ENCODE measurements at places on chromosomes 3 and 15.
A peak's percentile ranks its signal among the peaks of the same experiment; 100 is the strongest.

- DNase-seq = peak; percentile 60
These were observed 126.8 kb upstream of the ABHD17C start for GRCh38 chr15:80568298-80568697.

GRCh38 chr3:73781541-73781940 is 156.8 kb upstream of the PDZRN3 start:
- DNase-seq = no peak

- no peak for DNase-seq
These were observed 80.6 kb downstream of the RAD18 start for GRCh38 chr3:8882642-8883041.

GRCh38 chr15:79930516-79930915 is 33.7 kb upstream of the MTHFS start:
- DNase-seq = no peak

DNA sequence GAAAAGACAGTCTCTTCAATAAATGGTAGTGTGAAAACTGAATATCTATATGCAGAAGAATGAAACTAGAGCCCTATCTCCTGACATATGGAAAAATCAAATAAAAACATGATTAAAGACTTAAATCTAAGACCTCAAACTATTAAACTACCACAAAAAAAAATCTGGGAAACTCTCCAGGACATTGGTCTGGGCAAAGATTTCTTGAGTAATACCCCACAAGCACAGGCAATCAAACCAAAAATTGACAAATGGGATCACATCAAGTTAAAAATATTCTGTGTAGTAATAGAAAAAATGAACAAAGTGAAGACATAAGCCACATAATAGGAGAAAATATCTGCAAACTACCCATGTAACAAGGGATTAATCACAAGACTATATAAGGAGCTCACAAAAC is 286.4 kb downstream of the TBC1D5 start:
- DNase-seq = no peak

- DNase-seq = no peak
These were observed 18.8 kb downstream of the ATG7 start for GRCh38 chr3:11290743-11291680.

DNA sequence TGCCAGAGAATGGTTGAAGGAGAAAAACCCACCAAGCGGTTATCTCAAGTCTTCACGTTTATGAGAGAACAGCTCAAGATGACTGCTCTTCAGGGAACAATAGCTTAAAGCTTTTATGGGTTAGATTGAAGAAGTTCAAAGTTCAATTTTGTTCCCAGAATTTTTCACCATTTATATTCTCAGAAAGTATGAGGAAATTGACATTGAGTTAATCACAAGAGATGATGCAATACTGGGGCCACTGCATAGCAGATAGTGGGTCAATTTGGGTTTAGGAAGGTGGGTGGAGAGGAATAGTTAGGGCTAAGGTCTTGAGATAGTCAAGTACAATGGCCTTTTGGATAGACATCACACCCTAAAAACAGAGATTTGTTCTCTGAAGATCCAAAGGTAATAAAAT is 539.3 kb downstream of the SQOR start:
- no peak for DNase-seq

- no peak for DNase-seq
These were observed 278.4 kb downstream of the OCA2 start for GRCh38 chr15:27820722-27821121.

GRCh38 chr3:41106691-41107090 is 92.6 kb upstream of the CTNNB1 start:
- DNase-seq = no peak

- no peak for DNase-seq
These were observed 73.1 kb upstream of the TSPAN3 start for GRCh38 chr15:77144026-77144425.

- no peak for DNase-seq
These were observed 22.7 kb upstream of the IGF2BP2 start for GRCh38 chr3:185847506-185847905.

- no peak for DNase-seq
These were observed 44.5 kb upstream of the CCDC80 start for GRCh38 chr3:112685420-112685819.

DNA sequence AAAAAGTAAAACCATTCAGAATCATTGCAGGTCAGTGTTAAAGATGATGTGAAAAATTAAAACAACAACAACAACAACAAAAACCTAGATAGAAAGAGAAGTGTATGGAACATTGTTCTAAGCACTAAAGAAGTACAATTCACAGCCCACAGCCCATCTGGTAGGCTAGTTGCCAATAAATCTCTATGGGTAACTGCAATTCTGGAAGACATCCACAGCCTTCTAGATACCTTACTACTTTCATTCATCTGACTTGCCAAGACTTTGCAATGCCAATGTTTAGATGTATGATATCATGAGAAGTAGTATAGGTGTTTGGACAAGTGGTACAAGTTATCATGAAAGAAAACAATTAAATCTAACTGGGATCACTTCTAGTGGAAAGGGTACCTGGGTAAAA is 198.6 kb downstream of the VGLL3 start:
- DNase-seq = no peak

DNA sequence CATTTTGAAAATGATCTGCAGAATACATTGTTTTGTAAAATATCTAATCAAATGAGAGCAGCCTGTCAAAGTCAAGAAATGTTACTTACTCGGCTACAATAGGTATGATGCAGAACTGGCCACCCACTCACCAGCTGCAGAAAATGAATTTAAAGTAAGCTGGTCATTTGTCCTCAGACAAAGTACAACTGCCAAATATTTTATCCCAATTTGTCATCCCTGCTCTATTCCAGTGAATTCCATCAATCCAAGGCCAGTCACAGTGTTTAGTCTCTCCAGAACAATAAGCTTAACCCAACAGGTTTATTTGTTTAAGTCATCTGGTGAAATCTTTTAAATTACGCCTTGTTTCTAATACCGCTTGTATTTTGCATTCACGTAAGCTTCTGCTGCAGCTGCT is 46.6 kb upstream of the TCF12 start:
- no peak for DNase-seq

GRCh38 chr3:127405791-127406190 is 117.9 kb upstream of the PRR20G start:
- DNase-seq = peak; percentile 65

- DNase-seq = no peak
These were observed 298.3 kb upstream of the NR2E3 start for GRCh38 chr15:71511796-71512681.

DNA sequence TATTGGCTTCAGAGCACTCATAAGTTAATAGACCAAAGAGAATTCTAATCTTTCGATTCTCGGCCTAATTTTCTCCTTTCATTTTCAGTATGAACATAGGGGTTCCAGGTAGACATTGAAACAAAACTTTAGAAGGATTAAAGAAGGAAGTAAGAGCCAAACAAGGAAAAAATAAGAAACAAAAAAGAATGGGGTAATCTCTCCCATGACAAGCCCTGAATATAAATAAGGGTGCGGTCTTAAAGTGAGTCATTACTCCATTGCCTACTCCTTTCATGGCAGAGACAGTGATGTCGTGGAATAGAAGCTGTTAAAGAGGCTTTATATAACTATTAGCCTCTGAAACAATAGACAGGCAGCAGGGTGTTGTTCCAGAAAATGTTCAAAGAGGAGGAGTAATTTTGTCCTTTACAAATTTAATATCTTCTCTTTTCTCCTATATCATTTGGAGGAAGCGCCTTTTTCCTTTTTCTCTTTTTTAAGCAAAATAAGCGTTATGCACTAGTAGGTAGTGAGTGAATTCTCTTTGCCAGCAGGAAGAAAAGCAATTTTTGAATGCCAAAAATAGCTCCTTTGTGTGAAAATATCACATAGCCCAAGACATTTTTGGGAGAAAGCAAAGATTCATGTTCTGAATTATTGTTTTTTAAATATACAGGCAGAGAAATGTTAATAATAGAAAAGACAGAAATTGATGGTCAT is 607.9 kb upstream of the KCNMB2 start:
- no peak for DNase-seq

GRCh38 chr15:78387246-78388037 is 47.3 kb downstream of the CRABP1 start:
- no peak for DNase-seq

DNA sequence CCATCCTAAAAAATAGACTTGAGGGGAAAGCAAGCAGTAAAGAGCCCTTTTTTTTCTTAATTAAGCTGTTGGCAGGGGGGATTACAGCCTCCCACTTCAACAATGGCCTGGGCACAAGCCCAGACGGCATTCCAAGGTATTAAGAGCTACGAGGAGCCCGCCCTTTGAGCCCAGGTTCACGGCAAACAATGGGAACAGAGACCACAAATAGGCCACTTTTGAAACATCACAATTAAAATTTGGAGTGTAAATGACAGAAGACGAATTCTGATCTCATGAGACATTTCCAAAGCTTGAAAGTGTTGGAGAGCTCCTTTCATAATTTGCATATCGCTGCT is 8.9 kb downstream of the CHSY1 start:
- peak; percentile 57 for DNase-seq

DNA sequence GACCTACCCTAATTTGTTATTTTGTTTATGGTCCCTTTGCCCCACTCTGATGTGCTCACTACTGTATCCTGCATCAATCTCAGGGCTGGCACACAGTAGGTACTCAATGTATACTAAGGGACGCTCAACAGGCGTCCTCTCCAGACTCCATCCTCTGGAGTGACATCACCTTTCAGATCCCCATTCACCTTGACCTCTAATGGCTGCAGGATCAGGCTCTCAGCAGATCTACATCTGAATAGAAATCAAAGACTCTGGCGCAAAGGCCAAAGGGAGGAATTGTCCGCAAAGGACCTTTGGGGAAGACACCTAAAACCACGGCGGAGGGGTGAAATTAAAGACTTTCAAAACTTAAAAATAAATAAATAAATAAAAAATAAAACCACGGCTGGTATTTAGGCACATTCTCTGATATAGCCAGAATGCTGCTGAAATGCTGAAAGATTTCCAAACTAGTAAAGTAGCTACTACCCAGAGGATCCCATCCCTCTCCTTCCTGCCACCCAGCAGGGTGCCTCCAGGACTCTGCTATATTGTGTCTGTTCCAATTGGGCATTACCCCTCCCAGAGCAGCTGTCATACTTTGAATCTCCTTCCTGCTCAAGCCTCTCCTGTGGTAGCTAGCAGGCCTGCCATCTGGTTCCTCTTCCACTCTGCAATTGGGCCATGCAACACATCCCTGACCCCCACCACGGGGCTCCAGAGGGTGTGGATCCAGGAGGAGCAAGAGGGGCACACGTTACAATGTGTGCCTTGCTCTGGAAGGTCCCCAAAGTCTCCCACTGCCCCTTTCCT is 6.1 kb downstream of the SHF start:
- DNase-seq = no peak

DNA sequence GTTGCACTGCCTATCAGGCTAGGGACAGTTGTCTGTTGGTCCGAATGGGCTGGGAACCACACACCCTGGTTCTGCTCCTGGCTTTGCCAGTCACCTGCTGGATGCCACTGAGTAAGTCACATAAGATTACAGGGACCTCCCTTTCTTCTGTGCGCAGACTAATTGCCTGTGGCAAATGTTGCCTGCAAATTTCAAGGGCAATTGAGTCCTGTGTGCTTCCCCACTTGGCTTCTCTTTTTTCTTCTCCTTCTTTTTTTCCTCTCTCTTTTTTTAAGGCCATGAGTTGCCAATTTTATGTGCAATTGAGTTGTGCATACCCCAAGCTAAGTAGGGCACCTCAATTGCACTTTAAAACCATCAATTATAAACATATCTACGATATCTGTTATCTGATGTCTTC is 963.4 kb downstream of the MCTP2 start:
- DNase-seq = no peak

DNA sequence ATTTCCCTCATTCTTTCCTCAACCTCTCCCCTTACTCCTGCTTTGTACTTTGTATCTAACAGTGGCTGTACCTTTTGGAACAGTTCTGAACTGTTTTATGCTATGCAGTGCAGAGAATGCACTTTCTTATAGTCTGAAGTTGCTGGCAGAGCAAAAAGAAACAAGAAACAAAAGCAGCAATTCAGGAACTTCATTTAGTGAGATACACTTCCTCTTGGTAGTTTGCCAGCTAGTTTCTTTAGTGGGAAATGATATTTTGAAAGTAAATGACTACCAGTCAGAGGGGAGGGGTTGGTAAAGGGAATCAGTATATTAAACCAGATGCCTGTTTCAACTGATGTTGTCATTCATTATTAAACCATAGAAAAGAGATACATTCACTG is 55.0 kb upstream of the CHD2 start:
- DNase-seq = no peak

- no peak for DNase-seq
These were observed 34.9 kb downstream of the APH1B start for GRCh38 chr15:63312286-63312685.

GRCh38 chr15:80804970-80805495 is 25.9 kb downstream of the CEMIP start:
- DNase-seq = no peak

DNA sequence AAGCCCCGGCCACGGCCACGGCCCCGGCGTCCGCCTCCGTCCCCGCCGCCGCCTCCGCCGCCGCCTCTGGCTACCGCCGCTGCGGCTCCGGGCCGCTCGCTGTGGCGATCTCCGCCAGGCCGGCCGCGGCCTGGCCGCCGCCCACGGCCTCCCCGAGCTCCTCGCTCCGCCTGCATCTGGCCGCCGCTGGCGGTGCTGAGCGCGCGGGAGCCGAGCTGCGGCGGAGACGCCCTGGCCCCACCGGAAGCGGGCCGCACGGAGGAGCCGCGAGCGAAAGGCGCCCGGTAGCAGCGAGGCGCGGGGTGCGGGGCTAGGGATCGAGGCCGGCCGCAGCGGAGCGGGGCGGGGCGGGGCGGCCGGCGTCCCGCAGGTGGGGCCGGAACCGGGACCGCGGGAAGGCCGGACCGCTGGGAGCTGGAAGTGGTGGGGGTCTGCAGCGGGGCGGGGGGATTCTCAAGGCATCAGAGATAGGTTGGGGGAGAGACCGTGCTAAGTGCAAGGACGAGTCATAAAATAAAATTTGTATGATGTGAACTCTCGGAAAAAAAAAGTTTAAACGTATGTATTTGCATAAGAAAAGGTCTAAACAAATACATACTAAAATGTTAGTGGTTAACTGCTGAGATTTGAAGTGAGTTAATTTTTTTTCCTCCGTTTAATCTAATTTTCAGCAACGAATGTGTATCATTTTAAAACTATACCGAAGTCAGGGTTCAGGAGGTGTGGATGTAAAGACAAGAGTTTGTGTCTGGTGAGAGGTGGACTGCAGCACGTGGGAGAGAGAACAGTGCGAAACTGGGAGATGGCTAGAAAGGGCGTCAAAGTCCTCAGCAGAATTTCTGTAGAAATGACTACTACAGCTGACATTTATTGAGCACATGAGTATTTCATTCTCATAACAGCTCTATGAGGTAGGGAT is at the start of gene AVEN:
TSS of gene AVEN (minus strand) at position 334 of the 919 bp plus-strand sequence. CDS start at position 176, 158 bp downstream.
- DNase-seq = no peak

DNA sequence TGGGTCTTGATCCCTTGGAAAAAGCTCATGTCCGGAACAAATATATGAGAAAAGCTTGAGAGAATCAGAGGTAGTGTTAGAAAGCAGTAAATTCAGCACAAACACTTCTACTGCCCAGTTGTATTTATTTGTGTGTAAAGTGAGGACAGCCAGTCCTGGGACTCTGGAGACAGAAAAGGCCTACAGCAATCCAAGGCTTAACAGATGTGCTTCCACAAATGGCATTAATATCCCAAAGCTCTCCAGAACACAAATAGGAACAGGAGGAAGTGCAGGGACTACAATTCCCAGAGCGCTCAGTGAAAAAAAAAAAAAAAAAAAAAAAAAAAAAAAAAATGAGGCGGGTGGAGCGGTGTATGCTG is 390 bp upstream of the AP2M1 start:
- DNase-seq = no peak

- peak; percentile 64 for DNase-seq
These were observed 12.1 kb downstream of the PAK6 start for GRCh38 chr15:40250771-40251483.

- DNase-seq = no peak
These were observed 141.1 kb upstream of the SETMAR start for GRCh38 chr3:4162096-4162495.

GRCh38 chr3:24494618-24495325 is at the start of gene THRB:
Gene THRB, minus strand, starts transcription at chr3:24494850.
- DNase-seq = peak; percentile 62

Data from lower leg skin (tissue), 4 donors.